Central memory CD8-positive, alpha-beta T cell (primary cell): ENCODE measurements at places on chromosomes 5 and 9.

DNA sequence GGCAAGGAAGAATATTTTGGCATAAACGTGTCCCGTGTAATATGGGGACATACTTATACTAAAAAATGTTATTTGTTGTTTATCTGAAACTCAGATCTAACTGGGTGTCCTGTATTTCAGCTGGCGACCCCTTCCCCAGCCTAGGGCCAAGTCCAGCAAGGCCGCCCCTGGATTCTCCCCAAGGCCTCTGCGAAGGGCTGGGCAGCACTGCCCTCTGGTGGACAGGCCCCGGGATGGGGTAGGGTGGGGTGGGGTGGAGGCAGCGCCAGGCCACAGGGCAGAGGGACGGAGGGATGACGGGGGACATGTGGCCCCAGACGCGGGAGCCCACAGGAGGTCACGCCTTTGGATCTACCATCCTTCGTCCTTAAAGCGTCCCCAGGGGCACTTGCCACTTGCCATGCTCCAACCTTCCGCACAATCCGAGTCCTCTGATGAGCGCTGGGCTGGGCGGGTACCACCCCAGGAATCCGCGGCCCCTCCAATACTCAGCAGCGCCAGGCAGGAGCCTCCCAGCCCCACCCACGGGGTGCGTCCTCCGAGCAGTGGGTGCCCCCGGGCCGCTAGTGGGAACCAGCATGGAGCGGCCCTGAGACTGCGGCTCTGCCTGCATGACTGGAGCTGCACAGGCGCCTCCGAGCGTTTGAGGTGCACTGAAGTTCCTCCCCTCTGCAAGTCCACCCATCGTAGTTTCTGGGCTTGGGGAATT, 7.1 kb upstream of the AGPAT2 start:
- DNase-seq = no peak

GRCh38 chr9:124477211-124477647, 27.0 kb downstream of the ADGRD2 start:
- no peak for DNase-seq

DNA sequence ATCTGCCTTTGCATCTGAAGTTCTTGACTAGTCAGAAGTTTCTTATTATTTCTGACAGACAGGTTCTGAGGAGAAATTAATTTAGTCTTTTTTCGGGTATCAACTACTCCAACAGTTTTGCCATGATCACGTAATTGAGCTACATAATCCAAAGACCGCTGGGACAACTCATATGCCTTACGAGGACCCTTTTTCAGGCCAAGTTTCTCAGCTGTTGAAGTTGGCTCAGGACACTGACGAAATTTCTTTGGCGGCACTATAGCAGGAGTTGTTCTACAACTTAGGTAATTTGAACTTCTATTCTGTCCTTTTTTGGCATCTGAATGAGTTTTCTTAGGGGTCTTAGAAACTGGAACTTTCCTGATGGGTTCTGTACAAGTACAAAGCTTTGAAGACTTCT, 27.2 kb downstream of the SETX start:
- DNase-seq = no peak

GRCh38 chr9:131781069-131781468, 41.2 kb upstream of the RAPGEF1 start:
- DNase-seq = no peak

- DNase-seq = no peak
Measured at GRCh38 chr9:89845862-89846261, 241.1 kb downstream of the GADD45G start.

GRCh38 chr5:171867786-171868185, 82.2 kb downstream of the SMIM23 start:
- no peak for DNase-seq

DNA sequence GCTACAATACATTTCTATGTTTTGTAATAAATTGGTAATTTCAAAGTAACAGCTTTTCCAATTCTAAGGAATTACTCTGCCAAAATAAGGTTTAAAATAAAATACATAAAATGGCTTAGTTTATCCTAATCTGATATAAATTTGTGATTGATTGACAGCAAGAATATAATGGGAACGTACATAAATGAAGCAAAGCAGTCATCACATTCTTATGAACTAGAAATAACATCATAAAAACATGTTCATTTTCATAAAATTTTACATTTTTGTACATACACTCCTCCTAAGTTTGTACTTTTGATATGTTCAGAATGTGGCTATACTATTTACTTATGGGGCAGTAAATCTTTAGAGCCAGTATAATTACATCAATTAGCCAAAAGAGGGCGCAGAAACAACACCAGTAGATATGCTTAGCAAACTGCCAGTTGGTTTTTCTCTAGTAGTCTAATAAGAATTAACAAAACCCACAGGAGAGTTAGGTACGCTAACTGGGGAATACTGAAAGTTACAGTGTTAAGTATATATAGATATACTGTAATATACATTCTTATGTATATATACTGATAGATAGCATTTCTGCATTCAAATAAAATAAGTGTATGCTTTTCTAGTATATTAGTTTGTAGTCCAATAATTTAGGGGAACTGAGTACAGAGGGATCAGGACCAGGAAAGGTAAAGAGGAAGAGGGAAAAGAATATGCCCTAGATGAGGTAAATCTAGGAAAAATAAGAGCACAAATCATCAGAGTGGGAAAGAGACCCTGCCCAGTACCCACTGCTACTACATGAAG, 76.8 kb downstream of the ZDHHC21 start:
- DNase-seq = no peak

- DNase-seq = no peak
Measured at GRCh38 chr5:138732933-138733332, 20.3 kb upstream of the CTNNA1 start.

DNA sequence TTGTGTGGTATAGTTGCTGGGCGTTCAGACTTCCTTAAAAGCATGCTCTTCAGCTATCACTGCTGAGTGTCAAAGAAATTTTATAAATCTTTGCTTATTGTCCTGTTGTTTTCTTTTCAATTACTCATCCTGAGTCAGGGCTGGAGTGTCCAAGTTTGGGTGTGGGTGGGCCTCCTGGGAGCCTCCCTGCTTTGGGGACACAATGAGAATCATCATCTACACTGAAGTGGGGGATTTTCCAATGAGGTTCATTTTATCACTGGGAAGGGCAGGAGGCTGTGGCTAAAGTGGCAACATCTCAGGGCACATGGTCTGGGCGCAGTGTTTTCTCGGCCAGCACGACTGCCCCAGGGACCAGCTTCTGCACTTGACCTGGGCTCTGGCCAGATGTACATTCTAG, 19.5 kb downstream of the GFPT2 start:
- no peak for DNase-seq

GRCh38 chr9:19184144-19184917, 46.2 kb upstream of the DENND4C start:
- DNase-seq = peak; percentile 72

DNA sequence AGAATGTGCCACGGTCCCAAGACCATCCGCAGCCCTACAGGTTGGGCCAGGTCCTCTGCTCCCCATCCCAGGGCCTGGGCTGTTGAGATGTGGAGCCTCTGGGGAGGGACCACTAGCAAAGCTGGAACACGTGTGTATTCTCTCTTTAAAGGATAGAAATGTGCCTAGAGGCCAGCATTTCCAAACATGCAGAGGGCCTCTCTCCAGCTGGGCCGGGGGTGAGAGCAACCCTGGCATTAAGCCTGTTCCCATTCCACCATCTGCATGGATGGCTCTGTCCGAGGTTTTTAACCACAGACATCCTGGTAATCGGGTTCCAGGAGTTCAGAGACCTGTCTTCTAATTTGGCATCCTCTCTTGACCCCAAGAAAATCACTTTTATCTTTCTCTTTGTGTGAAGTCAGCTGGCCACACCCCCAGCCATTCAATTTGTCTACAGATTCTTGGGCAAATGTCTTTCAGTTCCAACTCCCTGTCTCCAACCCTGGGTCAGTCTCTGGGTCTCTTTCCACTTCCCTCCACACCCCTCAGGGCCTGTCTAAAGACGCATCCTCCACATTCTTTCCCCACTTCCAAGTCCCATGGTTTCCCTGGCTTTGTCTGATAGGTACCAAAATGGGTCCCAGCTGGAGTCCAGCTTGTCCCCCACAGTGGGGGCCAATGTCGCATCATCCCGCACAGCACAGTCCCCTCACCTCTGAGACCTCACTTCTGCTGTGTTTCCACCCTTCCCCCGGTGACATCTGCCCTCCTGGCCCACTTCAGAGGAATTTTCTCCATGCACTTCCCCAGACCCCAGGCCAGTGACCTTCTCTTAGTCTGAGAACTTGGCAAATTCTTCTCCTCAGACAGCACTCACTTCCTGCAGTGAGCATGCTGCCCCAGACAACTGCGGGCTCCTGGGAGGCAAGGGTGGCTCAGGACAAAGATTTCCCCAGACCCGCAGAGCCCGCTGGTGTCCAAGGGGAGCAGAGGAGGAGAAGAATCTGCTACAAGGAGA, 56.8 kb downstream of the PTPDC1 start:
- no peak for DNase-seq

DNA sequence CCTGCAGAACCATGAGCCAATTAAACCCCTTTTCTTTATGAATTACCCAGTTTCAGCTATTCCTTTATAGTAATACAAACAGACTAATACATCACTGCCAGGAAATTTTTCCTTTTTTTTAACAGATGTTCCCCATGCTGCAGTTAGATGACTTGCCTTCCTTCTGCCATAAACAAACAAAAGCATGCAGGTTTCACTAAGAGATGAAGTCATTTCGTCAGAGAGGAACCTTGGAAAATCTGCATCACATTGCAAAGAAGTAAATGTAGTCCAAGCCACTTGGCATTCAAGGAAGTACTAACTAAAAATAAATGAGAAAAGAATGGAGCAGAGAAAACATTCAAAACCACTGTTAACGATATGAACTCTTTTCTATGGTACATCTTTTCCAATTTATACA, 194.1 kb upstream of the EFNA5 start:
- no peak for DNase-seq

GRCh38 chr9:29826421-29826820, 2253.1 kb upstream of the C9orf72 start:
- DNase-seq = no peak

DNA sequence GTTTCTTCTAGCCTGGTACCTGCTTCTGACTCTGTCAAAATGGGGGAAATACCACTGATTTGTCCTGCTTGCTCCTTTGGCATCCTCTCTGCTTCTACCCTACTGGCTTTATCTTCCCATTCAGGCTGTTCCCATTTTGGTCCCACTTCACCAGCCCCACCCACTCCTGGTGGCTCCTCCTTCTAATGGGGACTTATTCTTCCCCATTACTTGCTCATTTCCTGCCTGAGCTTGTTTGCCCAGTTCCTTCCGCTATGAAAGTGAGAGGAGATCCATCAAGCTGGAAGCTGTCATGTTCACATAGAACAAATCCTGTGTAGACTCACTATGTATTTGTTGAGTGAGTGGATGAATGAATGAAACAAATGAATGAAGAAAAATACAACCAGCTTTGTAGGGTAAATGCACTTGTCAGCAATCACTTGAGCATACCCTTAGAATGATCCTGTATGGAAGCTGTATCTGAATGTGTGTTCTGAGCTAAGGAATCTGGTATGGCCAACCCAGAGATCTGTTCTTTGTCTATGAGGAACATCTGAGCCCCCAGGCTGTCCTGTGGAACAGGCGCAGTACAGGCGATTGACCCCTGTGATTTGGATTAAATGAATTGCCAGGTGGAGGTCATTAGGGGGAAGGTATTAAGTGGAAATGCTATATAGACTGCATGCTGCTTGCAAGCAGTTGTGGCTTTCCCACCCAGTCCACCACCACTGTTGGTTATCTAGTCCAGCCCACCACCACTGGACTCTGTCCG, 89.5 kb downstream of the APBA1 start:
- no peak for DNase-seq

DNA sequence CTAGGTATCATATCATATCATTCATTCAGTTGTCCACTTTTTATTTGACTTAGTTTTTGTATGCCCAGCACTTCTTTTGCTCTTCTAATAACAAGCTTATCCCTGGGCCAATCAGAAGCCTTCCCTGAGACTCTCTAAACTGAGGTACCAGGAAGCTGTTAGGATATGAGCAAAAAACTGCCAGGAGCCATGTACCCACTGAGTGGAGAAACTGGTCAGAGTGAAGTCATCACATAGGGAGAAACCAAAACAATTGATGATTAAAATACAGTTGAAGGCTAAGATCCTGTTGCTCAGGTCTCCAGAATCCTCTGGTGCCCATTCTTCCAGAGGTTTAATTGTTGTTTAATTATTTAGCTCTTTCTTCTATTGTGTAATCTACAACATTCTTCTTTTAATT, 120.2 kb downstream of the KIAA0825 start:
- no peak for DNase-seq

DNA sequence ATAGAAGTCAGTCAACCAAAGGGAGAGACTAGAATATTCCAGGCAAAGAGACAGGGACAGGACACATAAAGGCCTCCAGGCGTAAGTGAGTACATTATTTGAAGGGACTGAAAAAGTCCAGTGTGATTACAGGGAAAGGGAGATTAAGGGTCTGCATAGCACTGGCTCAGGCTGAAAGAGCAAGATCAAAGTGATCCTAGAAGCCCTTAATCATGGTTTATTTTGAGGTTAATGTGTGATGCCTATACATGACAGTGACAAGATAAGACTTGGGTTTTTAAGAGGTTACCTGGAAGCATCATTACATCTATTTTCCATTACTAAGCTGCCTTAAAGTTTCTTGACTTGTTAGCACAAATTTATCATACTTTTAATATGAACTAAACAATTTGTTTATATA, 25.8 kb downstream of the LMBRD2 start:
- DNase-seq = no peak

DNA sequence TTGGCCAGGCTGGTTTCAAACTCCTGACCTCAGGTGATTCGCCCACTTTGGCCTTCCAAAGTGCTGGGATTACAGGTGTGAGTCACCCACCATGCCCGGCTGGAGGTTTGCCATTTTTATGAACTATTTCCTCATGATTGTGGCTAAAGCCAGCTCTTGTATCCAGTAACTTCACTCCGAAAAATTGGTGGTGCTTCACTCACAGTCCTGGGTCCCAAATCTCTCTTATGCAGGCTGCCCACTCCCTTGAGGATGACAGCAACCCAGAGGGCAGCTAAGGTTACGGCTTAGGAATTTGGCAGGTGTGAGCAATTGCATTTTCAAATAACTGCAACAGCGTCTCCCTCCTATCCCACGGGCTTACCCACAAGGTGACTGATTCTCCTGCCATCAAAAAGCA, 23.4 kb upstream of the FUBP3 start:
- DNase-seq = no peak

DNA sequence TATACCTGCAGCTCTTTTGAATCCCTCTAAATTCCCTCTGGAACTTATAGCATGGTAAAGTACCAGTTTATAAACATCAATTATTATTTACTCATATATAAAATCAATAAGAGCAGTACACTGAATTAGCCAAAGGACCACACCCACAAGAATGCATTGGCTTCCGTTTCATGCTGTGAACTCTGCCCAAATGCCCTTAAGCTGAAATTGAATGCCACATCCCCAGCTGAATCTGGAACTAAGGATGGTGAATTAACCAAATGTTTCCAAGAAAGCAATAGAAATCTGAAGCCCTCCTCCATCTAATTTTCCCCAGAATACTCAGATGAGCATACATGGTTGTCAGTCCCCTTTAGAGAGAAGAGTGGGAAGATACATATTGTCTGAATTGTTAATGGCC, 436.4 kb upstream of the FTMT start:
- no peak for DNase-seq
